ENCODE measurements at places on chromosomes 6 and 20.

GRCh38 chr6:36754582-36755434, 57.2 kb downstream of the RAB44 start:
- DNase-seq: no peak

DNA sequence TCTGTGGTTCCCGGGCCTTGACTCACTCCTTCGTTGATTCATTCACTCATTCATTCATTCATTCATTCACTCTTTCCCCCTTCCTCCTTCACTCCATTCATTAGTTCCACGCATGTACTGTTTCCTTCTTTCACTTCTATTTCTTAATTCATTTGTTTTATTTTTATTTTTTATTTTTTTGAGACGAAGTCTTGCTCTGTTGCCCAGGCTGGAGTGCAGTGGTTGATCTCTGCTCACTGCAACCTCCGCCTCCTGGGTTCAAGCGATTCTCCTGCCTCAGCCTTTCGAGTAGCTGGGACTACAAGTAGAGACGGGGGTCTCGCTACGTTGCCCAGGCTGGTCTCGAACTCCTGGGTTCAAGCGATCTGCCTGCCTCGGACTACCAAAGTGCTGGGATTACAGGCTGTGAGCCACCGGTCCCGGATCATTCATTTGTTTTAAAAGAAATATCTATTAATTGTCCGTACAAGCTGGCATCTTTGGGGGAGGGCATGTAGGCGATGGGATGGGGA, 427 bp upstream of the NFKBIE start:
- DNase-seq: no peak

DNA sequence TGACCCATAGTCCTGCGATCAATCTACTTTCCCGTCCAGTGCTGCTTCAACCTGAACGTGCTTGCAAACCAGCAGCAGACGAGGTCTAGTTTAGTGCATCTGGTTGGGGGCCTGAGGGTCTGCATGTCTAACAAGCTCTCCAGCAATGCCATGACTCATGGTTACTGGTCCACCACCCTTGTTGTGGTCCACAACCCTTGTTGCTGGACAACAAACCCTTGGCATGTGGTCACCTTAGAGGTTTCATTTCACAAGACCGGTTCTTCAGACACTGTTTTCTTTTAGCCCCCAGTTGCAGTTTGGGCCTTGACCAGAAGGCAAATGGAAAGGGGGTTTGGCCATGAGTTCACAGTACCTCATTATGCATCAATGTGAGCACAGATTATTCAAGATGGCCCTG, 424.8 kb downstream of the QKI start:
- no peak for DNase-seq

DNA sequence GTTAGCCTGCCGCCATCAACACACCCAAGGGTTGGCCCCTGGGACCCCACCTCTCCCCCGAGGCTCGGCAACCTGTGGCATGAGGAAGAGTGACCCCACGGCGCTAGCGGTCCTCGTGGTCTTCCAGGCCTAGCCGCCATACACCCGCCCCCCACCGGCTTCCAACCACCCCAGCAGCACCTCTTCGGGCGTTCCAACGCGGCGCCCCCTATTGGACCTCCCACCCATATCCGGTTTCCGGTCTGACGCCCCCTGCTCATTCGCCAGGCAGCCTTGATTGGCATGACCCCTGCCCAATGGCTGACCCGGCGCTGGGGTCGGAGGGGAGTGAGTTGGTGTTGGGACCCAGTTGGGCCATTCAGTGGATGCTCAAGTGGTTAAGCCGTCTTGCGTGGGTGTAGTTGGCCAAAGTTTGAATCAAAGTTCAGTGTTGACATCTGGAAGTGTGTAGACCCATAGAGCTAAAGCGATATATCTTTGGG, at the start of gene GNAS-AS1:
TSS of gene GNAS-AS1 (minus strand) at position 210 of the 482 bp plus-strand sequence.
- DNase-seq: peak; percentile 73

- DNase-seq: peak; percentile 27
Observed at GRCh38 chr6:71288228-71289038, at the start of gene OGFRL1. Gene OGFRL1 (plus strand): TSS chr6:71288811. CDS start chr6:71288937, 126 bp downstream.

DNA sequence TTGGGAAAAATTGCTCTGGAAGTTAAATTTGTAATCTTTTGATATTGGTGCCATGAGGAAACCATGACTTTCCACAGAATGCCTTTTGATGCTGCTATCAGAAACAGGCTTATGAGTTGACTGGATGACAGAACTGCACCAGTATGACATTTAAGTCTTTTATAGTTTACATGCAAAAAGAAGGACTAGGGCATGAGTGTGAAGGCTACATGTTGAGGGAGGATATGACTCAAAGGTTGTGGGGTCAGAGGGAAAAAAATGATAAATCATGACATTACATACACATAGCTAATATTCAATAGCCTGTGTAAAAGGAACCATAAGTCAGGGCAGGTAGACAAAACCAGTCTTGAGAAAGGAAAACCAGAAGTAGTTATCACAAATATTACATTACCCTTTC, 182.2 kb downstream of the COL12A1 start:
- DNase-seq: no peak

DNA sequence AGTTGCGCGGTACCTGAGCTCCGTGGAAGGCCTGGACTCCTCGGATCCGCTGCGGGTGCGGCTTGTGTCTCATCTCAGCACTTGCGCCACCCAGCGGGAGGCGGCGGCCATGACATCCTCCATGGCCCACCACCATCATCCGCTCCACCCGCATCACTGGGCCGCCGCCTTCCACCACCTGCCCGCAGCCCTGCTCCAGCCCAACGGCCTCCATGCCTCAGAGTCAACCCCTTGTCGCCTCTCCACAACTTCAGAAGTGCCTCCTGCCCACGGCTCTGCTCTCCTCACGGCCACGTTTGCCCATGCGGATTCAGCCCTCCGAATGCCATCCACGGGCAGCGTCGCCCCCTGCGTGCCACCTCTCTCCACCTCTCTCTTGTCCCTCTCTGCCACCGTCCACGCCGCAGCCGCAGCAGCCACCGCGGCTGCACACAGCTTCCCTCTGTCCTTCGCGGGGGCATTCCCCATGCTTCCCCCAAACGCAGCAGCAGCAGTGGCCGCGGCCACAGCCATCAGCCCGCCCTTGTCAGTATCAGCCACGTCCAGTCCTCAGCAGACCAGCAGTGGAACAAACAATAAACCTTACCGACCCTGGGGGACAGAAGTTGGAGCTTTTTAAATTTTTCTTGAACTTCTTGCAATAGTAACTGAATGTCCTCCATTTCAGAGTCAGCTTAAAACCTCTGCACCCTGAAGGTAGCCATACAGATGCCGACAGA, 9.9 kb downstream of the HEY2 start:
- no peak for DNase-seq

GRCh38 chr6:10355115-10355702, 59.7 kb downstream of the TFAP2A start:
- no peak for DNase-seq

DNA sequence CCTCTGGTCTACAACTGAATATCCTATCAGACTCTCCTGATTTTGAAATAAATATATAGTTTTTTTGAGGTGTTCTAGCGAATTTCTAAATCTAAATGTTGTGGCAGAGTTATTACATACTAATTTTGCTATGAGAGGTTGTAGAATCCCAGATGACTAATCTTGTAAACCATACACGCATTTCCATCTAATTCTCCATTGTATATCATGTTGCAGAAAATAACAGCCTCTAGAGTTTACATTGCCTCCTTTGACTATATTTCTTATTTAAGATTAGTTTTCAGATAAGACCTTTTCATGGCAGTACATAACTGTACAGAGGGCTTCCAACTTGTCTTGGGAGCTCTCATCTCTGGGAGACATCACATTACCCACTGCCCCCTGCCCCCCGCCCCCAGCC, 22.9 kb downstream of the PTPN1 start:
- DNase-seq: no peak

DNA sequence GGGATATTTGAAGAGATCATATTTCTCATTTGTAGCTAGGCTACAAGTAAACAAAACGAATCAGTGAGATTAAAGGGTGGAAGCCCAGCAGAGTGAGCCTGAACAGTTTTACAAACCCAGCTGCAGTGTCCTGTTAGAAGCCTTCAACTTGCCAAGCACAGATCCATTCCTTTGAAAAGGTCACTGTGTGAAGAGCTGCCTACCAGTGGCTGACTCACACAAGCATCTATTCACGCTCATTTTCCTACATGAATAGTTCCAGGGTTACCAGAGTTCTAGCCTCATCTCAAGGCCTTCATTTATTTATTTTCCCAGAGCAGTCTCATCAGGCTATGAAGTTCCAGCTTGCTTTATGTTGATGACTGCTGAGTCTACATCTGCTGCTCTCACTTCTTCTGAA, 25.7 kb upstream of the MLIP start:
- DNase-seq: no peak

DNA sequence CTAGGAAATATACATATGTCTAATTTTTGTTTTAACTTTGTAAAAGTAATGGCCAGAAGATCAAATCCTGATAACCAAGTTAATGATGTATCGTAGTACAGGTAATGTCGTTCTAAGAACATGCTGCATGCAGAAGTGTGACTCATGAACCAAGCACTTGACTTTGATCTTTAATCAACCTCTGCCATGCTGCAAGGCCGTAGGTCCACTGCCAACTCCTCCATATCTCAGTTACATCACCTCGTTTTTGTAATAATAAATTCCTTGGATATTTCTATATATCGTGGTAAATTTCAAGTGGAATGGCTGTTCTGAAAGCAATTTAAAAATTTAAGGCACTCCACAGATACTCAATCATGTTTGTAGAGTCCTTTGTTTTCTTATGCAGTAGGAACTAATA, 771.7 kb downstream of the EPHA7 start:
- no peak for DNase-seq

DNA sequence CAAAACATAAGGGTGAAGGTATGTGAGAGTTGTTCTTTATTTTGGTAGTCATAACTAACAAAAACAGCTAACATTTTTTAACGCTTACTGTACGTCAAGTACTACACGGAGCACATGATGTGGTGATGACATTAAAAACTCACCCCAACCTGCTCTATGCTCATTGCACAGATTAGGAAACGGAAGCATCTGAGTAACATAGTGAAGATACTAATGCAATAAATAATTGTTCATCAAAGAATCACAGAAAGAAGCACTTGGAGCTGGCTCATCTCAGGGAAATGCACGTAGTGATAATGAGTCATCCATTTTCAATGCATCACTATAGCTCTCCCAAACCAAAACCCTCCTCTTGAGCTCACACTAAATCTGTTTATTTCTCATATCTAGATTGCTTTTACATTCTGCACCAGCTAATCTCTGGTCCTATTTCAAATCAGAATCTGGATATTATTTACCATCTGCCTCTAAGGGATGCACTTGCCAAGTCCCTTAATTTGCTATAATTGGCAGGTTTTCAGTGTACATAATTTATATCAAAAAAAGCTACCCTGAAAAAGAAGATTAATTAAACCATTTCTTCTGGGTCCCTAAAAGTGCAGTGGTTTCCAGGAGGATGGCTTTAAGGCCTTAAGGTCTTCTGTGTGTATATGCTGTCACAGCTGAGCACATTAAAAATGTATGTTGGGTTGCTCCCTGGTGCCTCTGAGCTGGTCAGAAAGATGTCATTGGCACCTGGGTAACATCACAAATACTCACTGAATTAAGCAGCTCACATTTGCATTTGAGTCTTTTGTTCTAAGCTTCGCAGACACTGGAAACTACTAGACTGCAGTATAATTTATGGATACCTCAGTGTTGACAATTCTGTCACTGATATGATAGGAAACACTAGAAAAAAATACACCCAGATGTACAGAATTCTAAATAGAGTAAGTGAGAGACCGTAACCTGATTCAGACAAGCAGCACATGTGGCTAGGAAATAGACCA, 677.4 kb upstream of the CITED2 start:
- DNase-seq: no peak

- DNase-seq: peak; percentile 31
Observed at GRCh38 chr6:143397227-143398222, 53.0 kb downstream of the ADAT2 start.

DNA sequence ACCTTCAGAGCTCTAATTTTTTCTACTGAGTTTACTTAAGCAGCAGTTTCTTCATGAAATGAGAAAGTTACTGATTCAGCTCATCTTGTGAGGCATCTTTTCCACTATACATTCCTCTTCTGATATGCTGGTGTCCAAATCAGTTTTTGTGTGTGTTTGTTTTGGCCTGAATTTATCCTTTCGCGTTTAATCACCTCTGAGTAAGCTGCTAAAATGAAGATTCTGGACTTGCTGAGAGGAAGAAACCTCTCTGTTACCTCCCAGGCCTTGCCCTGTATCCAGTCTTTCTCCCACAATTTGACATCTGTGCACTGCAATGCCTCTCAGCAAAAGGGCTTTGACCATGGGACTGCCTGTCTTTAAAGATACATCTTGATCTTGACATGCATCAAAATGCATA, 536.2 kb upstream of the NRSN1 start:
- DNase-seq: no peak

DNA sequence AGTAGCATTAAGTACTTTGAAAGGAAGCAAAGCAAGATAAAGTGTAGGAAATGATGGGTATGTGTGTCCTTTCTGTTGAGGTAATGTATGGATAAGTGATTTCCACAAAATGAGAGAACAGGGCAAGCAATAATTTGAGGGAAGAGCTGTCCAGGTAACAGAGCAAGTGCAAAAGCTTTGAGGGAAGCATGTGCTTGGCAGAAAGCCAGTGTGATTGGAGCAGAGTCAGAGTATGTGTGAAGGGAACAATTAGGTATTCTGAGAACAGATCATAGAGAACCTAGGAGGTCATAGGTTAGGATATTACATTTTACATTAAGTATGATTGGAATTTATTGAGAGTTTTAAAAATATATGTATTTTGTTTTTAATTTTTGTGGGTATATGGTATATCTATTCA, 30.2 kb upstream of the MAN1A1 start:
- DNase-seq: no peak

DNA sequence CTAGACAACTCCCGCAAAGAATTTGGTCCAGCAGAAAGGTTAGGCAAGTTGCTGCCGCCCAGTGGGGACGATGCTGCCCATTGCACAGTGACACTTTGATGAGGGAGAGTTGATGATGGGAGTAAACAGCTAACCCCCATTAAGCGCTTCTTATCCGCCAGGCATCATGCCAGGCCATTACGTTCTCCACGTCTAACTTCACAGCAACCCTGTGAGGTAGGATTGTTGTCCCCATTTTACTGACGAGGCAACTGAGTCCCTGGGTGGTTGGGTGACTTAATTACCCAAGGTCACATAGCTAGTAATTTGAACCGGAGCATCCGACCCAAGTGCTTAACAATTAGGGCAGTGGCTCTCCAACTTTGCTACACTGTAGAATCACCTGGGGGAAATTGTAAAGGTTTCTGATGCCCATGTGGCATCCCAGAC, 738 bp downstream of the RALGAPB start:
- DNase-seq: no peak

- no peak for DNase-seq
Observed at GRCh38 chr6:15171026-15171425, 74.8 kb upstream of the JARID2 start.

DNA sequence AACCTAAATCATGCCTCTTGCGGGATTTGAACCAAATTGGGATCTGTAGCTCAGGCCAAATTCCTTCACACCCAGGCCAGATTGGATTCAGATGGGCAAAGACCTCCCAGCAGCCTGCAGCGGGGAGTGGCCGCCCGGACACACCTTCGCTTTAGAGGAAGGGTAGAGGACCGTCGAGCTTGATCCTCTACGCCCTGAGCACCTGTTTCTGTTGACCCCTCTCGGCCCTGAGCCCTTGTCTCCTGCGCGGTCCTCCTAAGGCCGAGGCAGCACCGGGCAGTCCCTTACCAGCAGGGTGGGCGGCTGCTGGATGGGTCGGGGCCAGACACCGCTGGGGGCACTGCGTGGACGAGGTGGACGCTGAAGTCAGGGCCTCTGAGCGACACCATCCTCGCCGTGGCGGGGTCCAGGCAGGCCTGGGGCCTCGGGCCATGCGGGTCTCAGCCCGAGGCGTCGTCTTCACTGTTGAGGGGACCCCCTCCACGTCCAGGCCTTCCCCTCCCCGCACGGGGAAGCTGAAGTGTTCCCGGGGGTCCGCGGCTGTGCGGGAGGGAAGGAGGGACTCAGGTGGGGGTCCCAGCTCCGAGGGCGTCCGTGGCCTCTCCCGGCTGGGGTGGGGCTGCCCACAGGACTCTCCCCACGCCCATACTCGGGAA, 114.8 kb downstream of the SMOC2 start:
- DNase-seq: no peak

All from omental fat pad (tissue), 4 donors.